ENCODE measurements at places on chromosomes 3 and 15.

GRCh38 chr3:56795097-56795828 lies 6.5 kb downstream of the ARHGEF3 start:
- no peak for DNase-seq

- no peak for DNase-seq
Measured at GRCh38 chr3:194534243-194534642, 47.4 kb upstream of the ATP13A3 start.

DNA sequence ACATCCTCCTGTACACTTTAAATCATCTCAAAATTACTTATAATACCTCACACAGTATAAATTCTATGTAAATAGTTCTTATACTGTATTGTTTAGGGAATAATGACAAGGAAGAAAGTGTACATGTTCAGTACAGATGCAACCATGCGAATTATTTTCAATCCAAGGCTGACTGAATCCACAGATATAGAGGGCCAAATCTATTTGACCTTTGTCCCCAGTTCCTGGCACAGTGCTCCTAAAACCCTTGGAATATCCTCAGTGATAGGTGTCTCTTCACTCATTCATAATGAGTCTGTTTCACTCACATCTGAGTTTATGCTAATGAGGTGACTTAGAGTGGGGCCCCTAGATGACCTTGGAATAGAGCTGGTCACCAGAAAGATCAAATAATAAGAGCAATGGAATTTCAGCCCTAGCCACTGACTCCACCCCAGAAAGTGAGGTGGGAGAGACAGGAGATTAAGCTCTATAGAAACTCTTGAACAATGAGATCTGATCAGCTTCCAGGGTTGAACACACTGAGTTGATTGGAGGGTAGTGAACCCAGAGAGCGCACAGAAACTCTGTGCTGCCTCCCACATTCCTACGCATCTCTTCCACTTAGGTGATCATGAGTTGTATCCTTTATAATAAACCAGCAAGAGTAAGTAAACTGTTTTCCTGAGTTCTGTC lies 65.3 kb downstream of the ADAM10 start:
- no peak for DNase-seq

DNA sequence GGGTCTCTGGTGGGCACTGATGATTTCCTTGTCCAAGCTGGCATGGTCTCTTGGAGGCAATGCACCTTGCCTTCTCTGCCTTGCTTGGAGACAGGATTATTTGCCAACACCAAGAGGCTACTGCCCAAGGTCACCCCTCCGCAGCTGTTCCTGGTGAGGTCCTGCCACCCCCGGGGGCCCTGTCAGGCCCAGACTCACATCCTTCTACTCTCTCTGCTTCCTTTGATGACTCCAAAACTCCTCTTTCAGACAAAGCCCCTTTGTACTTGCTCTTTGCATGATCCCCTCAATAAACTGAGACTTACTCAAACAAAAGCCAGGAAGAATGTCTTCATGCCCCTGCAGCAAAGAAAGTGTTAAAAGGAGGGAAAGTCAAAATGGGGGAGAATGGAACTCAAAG lies 137.7 kb downstream of the MEX3B start:
- DNase-seq = no peak

DNA sequence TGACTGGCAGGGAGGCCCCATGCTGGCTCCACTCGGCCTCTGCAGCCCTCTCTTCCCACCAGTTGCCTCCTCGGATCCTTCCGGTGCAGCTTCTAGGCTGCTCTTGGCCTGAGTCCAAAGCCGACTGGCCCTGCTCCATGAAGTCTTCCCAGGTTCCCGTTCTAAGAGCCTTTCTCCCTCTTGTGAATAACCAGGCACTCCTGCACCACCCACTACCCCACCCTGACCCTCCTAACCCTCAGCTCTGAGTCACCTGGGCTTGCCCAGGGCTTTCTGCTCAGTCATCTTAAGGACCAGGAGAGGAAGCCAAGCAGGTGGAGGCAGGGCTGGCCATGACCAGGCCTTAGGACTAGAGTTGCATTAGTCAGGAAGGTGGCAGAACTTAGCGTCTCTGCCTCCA lies 28.1 kb upstream of the CNBP start:
- peak; percentile 79 for DNase-seq

DNA sequence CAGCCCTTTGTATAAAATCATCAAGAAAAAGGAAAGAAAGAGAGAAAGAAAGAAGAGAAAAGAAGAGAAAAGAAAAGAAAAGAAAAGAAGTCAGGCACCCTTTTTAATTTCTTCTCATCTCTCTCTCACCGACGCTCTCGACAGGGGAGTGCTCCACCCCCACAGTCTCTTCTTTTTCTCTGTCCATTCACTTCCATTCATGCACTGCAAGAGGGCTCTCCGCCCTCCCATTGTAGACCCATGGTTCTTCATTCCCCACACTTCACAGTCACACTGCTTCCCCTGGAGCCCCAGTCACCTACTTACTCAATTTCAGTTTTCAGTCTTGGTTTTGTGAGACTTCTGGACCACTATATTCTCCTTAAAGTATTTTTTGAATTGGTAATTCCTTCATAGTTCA lies 254.7 kb downstream of the SOX2 start:
- DNase-seq = no peak

DNA sequence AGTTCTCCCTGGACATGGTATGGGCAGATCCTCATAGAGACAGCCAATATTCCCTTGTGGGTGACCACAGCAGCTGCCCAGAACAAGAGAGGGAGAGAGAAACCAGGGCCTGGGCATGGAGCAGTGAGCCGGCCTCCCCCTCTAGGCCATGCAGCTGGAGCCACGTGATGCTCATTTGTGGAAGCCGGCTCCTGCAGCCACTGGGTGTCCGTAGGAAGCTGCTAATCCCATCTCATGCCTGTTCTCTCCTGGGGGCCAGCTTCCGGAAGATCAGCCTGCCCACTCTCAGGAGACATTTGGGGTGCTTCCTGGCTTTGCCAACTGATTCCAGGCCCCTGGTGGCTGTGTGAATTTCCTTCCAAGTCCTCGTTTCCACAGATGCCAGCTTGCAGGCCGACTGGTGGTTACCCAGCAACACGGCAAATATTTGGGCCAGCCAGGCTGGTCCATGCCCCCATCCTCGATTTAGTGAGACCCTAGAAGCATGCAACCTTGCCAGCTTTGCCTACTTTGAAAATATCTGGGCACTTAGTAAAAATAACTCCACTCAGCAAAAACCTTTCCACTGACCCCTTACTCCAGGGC lies 55.3 kb downstream of the LINGO1 start:
- no peak for DNase-seq

GRCh38 chr15:83046558-83047127 lies 20.4 kb downstream of the BTBD1 start:
- DNase-seq = peak; percentile 55

- peak; percentile 93 for DNase-seq
Measured at GRCh38 chr3:172129850-172130716, 90.7 kb downstream of the FNDC3B start.

- no peak for DNase-seq
Measured at GRCh38 chr3:72728958-72729467, 119.2 kb downstream of the SHQ1 start.

DNA sequence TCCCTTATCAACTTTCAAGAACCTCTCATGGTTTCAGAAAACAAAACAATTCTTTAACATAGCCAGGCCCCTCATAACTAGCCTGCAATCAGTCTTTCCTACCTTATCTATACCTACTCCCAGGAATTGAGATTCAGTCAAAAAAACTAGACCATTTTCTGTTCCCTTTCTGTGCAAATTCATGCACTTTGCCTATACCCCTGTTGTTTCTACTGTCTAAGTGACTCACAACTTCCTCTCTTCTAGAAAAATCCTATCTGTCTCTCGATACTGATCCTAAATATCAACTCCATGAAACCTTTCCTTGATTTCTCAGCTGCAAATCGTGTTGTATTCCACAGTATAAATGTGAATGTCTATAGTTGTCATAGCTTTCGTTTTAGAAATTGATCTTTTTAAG lies 10.9 kb upstream of the IL1RAP start:
- DNase-seq = no peak

DNA sequence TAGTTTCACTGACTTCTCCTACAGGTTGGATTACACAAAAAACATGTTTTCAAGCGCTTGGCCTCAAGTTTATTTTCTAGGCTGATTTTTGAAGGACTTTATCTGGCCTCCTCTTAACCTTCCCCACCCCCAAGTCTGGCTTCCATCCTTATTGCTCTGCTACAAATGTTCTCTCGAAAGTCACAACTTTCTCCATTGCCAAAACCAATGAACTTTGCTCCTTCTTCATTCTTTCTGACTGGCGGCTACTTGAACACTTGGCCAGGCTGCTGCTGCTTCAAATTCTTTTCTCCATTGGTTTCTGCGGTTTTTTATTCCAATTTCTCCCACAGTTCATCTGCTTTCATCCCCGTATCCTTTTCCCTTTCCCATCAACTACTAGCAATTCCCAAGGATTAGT lies 106.6 kb downstream of the TOP2B start:
- no peak for DNase-seq

DNA sequence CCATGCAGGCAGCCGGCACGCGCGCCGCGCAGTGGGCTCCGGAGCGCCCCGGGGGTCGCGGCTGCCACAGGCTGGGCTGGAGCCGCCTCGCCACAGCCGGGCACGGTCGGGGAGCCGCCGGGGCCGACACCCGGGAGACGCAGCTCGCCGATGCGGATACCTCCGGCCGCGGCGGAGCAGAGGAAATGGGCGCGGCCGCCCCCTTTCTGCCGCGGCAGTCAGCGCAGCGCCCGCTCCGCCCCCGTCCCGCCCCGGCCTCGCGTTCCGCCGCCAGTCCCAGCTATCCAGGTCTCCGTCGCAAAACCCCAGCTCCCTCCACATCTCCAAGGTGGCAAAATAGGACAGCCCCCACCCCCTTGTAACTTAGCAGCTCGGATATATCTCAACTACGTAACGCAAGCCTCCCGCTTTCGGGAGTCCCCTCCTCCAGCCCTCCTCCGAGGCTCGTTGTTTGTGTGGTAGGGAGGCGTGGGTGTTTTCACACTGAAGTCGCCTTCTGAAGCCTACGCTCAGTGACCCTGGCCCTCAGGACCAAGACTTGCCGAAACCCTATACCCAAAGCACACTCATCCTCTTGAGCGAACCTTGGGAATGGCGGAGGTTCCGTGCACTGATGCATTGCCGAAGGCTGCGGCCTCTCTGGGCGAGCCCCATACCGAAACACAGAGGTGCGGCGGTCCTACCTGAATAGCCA lies at the start of gene SH3BP5:
Gene SH3BP5 (minus strand): TSS at position 182 of the 694 bp plus-strand sequence. CDS start 178 bp downstream, at position 4.
- DNase-seq = peak; percentile 44

- no peak for DNase-seq
Measured at GRCh38 chr3:186180891-186181481, 72.1 kb upstream of the ETV5 start.

DNA sequence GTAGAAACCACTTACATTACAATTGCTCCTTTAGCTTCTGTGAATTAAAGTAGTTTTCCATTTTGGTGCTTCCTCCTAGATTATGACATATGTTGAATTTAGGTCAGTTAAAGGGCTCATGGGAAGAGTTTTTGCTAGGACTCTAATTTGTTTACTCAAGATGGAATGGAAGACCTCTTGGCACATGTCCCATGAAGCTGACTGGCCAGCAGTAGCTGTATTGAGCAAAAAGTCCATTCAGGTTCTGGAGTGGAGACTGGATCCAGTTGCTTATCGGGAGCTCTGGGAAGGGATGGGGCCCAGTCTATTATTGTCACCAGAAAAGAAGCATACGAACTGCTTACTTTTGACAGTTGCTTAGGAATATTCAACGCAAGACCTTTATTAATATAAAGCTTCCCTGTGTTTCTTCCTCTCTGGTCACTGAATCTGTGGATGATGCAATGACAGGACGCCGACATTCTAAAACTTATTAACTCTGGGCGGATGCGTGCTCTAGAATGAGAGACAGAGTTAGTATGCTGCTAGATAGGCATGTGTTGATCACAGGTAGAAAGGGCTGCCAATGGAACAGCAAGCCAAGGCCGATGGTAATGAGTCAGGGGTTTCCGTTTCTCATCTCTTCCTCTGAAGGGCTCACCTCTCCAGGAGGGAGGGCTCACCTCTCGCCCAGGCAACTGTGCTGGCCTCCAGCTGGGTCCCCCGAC lies 155.8 kb downstream of the NR1D2 start:
- DNase-seq = no peak

DNA sequence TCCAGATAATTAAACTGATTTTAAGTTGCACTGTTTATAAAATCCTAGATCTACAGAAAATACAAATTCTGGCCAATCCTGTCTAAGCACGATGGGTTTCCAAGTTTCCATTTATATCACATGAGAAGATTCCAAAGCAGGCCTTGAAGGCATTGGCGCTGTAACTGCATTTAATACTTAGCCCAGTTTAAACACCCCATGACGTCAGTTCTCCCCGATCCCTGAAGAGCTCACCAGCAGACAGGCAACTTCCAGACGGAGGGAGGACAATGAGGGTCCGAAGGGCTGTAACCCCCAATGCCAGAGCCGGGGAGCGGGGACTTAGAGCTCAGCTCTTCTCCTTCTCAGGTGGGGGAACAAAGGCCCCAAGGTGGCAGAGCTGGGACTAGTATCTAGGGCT lies 117.3 kb downstream of the XXYLT1 start:
- DNase-seq = no peak

GRCh38 chr3:143172062-143172794 lies 52.7 kb downstream of the CHST2 start:
- DNase-seq = no peak

- peak; percentile 5 for DNase-seq
Measured at GRCh38 chr15:23629234-23629805, 18.3 kb downstream of the MAGEL2 start.

- DNase-seq = no peak
Measured at GRCh38 chr3:1611824-1612223, 486.8 kb upstream of the CNTN4 start.

- no peak for DNase-seq
Measured at GRCh38 chr3:80116281-80116680, 348.5 kb upstream of the ROBO1 start.

- no peak for DNase-seq
Measured at GRCh38 chr3:64318001-64318400, 92.7 kb upstream of the PRICKLE2 start.

GRCh38 chr15:65077981-65078352 lies 1.4 kb downstream of the KBTBD13 start:
- peak; percentile 63 for DNase-seq

DNA sequence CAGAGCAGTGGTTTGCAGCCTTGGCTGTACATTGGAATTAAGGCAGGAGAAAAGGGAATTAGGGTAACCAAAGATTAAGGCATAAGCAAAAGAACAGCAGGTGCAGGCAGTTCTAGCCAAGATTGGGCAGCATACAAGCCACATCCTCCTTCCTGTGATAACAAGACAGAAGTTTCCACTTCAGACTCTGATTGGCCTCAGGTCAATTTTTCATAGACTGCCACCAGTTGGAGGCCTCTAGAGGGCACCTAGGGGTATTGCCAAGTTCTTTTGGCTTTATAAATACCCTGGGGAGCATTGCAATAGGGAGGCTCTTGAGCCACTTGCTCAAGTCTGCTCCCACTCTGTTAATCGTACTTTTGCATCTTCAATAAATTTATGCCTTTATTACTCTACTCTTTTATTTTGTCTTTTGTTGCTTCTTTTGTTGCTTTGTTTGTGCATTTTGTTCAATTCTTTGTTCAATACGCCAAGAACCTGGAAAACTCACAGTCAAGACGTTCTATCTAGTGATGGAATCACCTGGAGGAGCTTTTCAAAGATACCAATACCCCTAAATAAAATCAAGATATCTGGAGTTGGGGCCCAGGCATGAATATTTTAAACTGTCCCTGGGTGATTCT lies 32.2 kb upstream of the FMN1 start:
- DNase-seq = peak; percentile 63

GRCh38 chr3:154224866-154225265 lies 99.4 kb downstream of the DHX36 start:
- DNase-seq = no peak

- no peak for DNase-seq
Measured at GRCh38 chr3:106117490-106117858, 248.7 kb upstream of the CBLB start.

GRCh38 chr15:38864827-38865581 lies 300.4 kb upstream of the RASGRP1 start:
- no peak for DNase-seq

Data from NCI-H460 (cell line).